Gastroesophageal sphincter (tissue), 4 donors: ENCODE measurements at places on chromosomes 1 and 21. TPM values are rescaled to one million over a fixed set of nuclear protein-coding genes. Genes with fewer than 3 reads are reported as not detected.

DNA sequence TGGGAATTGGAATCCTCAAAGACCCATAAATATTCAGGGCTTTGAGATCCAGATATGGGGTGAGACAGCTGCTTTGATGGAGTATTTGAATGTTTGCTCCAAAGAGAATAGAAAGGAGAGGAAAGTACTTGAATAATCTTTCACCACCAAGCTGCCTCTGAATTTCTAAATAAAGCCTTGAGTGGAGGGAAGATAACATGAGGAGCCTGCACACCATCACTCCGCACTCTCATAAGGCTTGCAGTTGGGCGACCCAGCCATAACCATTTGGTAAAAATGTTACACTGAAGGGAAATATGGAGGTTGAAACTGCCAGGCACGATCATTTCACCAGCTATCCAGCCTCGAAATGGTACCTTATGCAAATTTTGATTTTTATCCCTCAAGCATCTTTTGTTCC, 38.4 kb downstream of the VCAM1 start:
- ATAC-seq, result no peak

DNA sequence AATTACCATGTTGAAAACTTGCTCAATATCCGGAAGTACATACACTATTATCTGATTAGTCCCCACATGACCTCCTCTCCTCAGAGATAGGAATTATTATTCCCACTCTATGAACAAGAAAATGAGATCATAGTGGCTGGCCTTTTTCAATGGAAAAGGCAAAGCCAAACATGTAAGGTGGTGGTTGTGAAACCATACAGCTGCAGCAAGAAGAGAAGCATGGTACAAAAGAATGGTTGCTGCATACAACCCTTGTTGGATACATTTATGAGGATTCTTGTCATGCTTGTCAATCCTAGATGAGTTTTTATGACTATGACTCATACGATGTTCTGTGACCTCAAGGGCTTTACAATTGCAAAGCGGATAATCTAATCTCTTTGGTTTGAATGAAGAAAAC, 514.7 kb downstream of the PLPP3 start:
- no peak for ATAC-seq

DNA sequence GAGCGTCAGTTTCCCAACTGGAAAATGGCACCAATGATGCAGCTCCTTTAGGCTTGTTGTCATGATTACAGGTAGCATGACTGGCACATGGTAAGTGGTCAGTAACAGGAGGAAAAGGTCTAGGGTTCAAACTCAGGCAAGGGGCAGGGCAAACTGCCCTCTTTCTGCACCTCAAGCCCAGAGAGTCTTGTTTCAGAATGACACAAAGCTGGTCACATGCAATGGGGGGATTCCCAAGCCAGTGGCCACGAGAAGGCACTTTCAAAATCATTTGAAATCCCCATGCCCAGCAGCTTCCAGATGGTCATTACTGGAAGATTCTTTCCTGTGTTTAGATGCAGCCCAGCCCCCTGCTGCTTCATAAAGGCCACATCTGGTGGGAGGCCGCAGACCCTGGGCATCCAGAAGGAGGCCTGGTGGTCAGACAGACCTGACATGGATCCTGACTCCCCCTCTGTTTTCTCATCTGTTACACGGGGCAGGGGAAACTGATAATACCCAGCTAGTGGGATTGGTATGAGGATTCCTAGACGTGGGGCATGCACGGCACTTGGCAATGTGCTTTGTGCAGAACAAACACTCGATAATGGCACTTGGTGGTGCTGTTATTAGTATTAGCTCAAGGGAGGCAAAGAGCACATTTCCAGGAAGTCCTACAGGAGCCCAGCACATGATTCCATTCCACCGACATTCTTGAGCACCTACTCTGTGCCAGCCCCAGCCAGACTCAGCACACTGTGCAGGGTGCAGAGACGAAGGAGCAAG, 6.9 kb upstream of the PLA2G2D start:
- ATAC-seq, result no peak

GRCh38 chr21:39078322-39079065, 104.8 kb downstream of the PSMG1 start:
- no peak for ATAC-seq

GRCh38 chr1:86487811-86488141, 19.0 kb downstream of the CLCA1 start:
- peak; percentile 58 for ATAC-seq

DNA sequence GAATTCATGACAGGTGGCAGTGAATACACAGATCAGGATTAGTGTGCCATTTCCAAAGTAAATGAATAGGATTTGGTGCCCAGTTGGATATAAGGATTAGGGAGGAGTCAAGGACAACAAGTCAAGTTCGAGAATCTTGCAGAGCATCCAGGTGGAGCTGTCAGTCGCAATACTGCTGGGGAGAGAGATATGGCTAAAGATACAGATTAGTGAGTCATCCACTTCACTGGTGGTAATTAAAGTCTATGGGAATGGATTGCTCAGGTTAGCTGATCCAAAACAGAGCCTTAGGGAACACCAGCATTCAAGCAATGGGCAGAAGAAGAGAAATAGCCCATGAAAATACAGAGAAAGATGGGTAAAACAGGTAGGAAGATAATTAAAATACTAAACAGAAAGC, 26.8 kb downstream of the BCAS2 start:
- ATAC-seq, result no peak

- ATAC-seq, result no peak
These were observed 4.7 kb upstream of the ITGB2 start for GRCh38 chr21:44925378-44925755.

DNA sequence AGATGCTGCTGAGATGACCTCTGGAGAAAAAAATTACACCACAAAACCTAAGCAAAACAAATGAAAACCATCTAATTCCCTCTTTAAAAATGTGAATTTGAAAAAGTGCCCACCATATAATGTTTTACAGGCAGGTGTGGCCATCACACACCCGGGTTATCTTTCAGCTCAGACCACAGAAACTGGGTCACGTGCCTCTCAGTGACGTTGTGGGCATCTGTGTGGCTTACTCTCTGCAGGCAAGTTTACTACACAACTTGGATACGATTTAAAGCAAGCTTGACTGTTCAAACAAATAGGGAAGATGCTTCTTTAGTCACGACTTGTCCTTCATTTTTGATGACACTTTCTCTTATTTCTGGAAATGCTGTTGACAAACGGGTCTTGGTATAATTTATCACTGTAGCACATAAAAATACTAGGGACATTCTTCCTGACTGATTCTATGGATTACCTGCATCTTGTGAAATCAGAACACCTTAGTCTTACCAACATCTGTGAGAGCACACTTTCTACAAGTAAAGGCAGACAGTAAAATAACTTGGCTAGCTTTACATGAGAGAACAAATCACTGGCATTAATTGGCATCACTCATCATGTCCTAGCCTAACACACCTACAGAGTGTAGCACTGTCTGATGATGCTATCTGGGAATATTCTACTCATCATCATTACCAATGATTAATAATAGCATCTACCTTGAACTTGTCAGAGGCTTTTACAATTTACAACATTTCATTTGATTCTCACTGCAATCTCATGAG, 89.3 kb upstream of the EDEM3 start:
- ATAC-seq, result no peak

DNA sequence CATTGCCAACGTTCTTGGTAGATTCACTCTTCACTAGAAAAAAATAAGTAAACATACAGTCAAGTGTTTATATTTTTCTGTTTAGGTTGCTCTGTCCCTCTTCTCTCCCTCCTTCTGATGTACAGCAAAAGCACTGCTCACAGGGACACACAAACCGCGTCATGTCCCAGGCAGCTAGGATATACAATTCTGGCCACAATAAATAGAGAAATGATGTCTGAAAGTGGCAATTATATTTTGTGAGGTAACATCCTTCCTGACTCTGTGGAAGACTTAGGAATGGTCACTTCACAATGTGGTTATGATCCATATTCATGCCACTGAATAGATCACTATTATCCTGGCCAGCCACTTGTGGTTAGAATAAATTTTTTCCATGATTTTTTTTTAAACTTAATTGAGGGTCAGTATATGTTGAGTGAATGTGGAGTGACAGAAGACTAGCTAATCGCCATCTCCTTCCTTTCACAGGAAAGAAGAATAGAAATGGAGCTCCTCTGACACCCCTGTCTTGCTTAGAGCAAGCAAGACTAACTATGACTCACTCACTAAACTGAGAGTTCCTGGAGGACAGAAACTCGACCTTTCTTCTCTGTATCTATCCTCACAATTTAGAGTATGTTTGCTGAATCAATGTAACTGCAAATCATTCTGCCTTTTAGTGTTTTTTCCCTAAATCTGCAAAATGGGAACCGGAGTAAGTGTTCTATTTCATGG, 54.0 kb downstream of the ZNHIT6 start:
- ATAC-seq, result no peak

DNA sequence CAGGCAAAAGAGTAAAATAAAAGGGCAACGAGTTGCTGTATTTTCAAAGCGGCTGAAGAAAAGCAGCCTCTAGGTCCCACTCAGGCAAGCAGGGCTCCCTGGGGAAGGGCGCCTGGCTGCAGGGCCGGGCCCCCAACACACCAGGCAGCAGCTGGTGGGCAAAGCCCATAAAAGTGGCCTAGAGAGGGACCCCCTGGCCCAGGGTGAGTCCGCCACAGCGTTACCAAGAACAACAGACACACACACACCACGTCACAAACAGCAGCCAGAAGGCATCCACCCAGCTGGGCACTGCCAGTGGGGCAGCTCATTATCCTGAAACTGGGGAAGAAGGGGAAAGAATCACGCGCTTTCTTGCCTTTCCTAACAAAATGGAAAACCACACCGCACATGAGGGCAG, 4.7 kb downstream of the SUMO3 start:
- ATAC-seq, result no peak

GRCh38 chr1:211393203-211393602, 66.6 kb downstream of the TRAF5 start:
- no peak for ATAC-seq

GRCh38 chr1:231065510-231066241, 25.6 kb upstream of the FAM89A start:
- no peak for ATAC-seq

GRCh38 chr21:33055991-33056390, 13.9 kb upstream of the OLIG1 start:
- ATAC-seq, result no peak

- no peak for ATAC-seq
These were observed 11.6 kb downstream of the PEF1 start for GRCh38 chr1:31633117-31633516.

DNA sequence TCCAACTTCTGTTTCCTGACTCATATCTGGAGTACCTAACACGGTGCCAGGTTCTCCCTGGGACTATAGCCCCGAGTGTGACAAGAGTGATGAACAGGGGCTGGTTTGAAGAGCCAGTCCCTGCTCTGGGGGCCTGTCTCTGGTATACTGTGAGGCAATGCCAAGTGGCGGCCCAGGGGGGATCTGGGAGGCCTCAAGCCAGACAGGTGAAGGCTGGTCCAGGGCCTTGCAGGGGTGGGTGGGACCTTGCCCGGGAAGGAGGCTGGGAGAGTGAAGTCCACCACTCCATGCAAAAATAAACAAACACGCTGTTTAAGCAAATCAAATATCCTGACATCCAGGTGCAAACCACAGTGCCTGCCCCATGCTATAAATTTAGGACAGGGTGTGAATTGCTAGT, 6.8 kb upstream of the PLXNA2 start:
- no peak for ATAC-seq

- ATAC-seq, result peak; percentile 88
These were observed 17.7 kb upstream of the A3GALT2 start for GRCh38 chr1:33338440-33339211.

GRCh38 chr1:74579425-74579824, 67.0 kb upstream of the LRRC53 start:
- no peak for ATAC-seq

GRCh38 chr21:34675871-34676270, 7.1 kb downstream of the CLIC6 start:
- no peak for ATAC-seq

- ATAC-seq, result no peak
These were observed 756.4 kb downstream of the KCNT2 start for GRCh38 chr1:195851804-195852203.

- no peak for ATAC-seq
These were observed 35.7 kb downstream of the DPT start for GRCh38 chr1:168693197-168693871.

- ATAC-seq, result no peak
These were observed 9.3 kb upstream of the DPYD start for GRCh38 chr1:97929874-97930851.

- no peak for ATAC-seq
These were observed 434.6 kb upstream of the CHRM3 start for GRCh38 chr1:238951809-238952208.

DNA sequence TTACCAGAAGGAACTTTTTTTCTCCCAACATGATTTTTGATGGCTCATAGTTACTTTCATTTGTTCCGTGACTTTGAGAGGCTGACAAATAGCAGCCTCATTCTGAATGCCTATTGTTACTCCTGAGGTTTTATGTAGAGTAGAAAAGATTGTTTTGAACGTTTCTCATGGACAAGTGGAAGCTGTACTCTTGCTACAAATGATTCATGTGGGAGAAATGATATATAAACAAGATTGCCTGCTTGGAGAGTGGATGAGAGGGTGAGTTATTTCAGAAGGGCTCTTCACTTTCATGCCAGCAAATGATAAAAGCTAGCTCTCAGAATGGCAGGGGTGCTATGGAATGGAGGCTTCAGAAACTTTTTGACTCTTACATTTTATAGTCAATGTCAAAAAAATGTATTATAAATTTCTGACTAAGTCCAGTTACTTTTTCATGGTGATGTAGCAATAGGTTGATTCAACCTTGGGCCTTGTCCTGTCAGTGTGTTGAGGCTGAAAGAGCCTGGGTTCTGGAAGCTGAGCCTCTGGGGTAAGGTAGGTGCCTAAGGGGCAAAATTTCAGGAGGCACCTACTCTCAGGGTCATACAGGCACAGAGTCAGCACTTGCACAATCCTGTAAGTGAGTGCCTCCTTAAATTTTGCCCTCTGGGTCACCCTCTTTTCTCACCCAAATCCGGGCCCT, 19.4 kb downstream of the JUN start:
- ATAC-seq, result no peak

- no peak for ATAC-seq
These were observed 112.7 kb upstream of the COA6 start for GRCh38 chr1:234260578-234260977.

GRCh38 chr21:20445971-20446370, 552.2 kb upstream of the NCAM2 start:
- ATAC-seq, result no peak

DNA sequence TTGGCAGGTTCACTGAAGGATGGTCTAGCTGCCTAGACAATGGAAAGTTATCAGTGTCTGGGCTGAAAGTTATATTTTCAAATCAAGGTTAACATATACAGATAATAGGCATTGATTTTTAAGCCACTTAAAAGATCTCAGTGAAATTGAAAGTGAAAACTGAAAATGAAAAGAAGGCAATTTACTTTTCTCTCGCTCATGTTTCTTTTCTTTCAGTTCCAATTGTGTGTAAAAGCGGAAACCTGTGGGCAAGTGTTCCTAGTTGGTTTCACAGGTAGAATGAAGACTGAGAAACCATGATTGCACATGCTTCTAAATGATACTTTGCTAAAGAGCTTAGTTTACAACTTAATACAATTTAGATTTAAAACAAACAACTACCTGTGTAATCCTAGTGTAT, 383.7 kb downstream of the ZP4 start:
- ATAC-seq, result no peak

The SYT11 gene
- 14.8 TPM for total RNA-seq

The TMEM82 gene
- total RNA-seq, result not detected

The CGN gene
- total RNA-seq, result 2.2 TPM

The PRRX1 gene
- 13.4 TPM for total RNA-seq

The LRRC8B gene
- 6.9 TPM for total RNA-seq

The ZNF695 gene
- not detected for total RNA-seq

The AUNIP gene
- total RNA-seq, result not detected

The TRAF3IP3 gene
- 5.7 TPM for total RNA-seq

The ADAMTS5 gene
- 26.7 TPM for total RNA-seq

The TNN gene
- total RNA-seq, result 0.47 TPM

The JUN gene
- 105 TPM for total RNA-seq
